ENCODE measurements at places on chromosomes 11 and 22.

GRCh38 chr22:17869285-17870096 is 95.2 kb upstream of the BID start:
- DNase-seq = no peak

- no peak for DNase-seq
Observed at GRCh38 chr11:6818967-6819366, 19.5 kb upstream of the OR6A2 start.

GRCh38 chr22:40728731-40729189 is 49.5 kb downstream of the MCHR1 start:
- no peak for DNase-seq

GRCh38 chr22:32112380-32112779 is 46.7 kb downstream of the C22orf42 start:
- no peak for DNase-seq

- no peak for DNase-seq
Observed at GRCh38 chr11:97237151-97237550, 847.3 kb downstream of the JRKL start.

GRCh38 chr11:7892059-7892699 is 38.9 kb downstream of the OR10A6 start:
- no peak for DNase-seq

- no peak for DNase-seq
Observed at GRCh38 chr11:111944139-111944538, 7.0 kb downstream of the DIXDC1 start.

DNA sequence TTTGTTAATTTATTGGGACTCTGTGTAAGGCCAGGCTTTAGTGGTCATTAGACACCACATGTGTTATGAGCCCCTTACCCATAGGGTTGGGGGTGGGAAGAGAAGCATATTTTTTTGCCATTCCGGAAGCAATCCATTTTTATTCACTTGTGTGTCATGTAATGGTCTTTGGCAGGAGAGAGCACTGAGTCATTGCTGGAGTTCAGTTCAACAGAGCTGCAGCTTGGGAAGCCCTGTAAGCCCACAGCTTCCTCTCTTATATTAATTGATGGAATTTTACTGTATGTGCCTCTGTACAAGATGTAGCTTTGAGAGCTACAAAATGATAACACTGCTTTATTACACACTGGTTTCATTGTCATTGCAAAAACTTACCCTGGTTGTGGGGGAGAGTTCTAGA is 177.3 kb upstream of the SORL1-AS1 start:
- no peak for DNase-seq

GRCh38 chr22:20299746-20300136 is 20.1 kb downstream of the DGCR6L start:
- DNase-seq = peak; percentile 9

GRCh38 chr11:86186386-86186785 is 58.2 kb upstream of the EED start:
- DNase-seq = no peak

DNA sequence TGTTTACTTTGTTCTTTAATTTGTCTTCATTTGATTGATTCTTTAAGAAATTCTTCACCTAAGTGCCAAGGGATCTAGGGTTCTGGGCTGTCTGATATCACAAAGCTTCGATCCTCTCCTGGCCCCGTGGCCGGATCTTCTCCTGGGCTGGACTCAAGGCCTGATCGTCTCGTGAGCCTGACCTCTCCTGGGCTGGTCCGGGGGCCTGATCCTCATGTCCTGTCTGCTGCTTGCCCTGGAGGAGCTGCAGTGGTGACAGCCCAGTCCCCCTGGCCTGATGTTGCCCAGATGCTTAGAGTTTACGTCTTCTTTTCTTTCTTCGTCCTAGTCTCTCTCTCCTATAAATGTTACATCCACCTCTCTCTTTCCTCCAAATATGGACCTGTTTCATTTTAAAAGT is 3.3 kb downstream of the NADSYN1 start:
- no peak for DNase-seq

DNA sequence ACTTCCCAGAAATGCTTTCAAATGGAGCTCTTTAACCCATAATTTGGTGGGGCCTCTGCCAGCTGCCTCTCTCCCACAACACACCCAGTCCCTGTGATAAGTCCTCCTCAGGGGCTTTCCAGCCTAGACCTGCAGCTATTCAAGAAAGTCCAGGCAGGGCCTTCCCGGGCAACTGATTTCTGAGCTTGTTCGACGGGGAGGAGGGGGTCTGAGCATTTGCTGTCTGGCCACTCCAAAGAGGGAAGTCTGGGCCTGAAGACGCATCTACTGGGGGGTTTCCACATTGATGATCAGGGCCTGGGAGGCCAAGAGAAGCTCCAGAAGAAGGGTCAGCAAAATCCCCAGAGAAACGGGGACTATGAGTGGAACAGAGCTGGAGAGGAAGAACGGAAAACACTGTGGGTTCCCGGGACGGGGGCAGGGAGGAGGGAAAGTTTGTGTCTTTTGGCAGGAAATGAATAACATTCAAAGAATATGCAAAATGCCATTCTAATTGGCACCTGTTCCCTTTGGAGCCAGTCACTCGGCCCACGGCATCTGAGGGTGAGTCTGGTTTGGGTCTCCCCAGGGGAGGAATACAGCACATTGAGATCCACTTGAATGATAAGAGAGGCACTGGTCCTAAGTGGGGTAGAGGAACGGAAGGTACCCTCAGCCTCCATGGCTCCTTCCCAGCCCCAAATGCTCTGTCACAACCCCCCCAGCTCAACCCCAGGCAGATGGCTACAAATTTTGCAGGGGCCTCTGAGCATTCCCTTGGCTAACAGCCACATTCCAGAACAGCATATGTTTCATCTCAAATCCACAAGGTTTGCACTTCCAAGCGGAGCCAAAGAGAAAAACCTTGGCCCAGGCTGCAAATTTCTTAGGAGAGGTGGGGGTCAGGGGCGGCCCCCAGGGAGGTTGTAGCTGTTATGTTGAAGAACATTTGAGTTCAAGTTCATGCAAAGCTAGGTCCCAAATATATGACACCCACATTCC is 72.0 kb downstream of the RPUSD4 start:
- peak; percentile 46 for DNase-seq

GRCh38 chr11:93746101-93746500 is 4.6 kb downstream of the C11orf54 start:
- no peak for DNase-seq

GRCh38 chr11:59336931-59337330 is 21.8 kb upstream of the OR5AN1 start:
- DNase-seq = no peak

GRCh38 chr11:119155733-119156492 is 7.1 kb downstream of the ABCG4 start:
- DNase-seq = no peak

DNA sequence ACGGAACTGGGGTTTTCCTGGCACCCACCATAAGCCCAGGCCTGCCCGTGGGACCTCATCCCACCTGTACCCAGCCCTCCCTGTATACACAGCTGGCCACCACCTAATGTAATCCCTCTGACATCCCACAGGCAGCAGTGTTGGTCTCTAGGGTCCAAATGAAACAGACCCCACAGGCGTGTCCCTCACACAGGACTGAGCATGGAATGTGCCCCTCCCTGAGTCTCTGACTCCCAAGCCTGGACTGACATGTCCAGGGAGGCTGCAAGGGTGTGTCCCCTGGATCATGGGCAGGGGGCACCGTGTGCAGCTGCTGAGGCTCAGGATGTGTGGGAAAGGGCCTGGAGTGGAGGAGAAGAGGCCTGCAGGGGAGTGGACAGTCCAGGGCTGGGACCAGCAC is 50.6 kb upstream of the PPARA start:
- no peak for DNase-seq

DNA sequence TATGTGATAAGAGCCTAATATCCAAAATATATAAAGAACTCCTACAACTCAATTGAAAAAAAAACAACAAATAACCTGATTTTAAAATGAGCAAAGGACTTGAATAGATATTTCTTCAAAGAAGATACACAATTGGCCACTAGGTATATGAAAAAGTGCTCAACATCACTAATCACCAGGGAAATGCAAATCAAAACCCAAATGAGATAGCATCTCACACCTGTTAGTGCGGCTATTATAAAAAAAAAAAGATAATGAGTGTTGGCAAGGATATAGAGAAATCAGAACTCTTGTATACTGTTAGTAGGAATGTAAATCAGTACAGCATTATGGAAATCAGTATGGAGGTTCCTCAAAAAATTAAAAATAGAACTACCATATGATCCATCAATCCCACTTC is 5.9 kb upstream of the SIK2 start:
- DNase-seq = no peak

GRCh38 chr11:117475716-117476530 is 148.3 kb downstream of the CEP164 start:
- DNase-seq = no peak

GRCh38 chr22:46657655-46657953 is 37.4 kb downstream of the GRAMD4 start:
- DNase-seq = no peak

DNA sequence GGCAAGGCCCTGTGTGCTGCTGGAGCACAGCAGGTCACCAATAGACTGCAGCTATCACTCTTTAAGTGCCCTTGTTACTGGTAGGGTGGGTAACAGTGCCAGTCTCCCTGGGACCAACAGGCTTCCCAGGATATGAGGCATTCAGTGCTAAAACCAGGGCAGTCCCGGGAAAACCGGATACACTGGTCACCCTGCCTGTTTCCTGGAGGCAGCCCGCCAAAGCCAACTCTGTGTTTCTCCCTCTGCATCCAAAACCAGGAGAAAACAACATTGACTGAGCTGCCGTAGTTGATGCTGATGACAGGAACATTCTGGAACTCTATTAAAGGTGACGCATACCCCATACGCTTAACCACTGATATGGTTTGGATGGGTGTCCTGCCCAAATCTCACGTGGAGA is 149.1 kb downstream of the SHANK2 start:
- no peak for DNase-seq

DNA sequence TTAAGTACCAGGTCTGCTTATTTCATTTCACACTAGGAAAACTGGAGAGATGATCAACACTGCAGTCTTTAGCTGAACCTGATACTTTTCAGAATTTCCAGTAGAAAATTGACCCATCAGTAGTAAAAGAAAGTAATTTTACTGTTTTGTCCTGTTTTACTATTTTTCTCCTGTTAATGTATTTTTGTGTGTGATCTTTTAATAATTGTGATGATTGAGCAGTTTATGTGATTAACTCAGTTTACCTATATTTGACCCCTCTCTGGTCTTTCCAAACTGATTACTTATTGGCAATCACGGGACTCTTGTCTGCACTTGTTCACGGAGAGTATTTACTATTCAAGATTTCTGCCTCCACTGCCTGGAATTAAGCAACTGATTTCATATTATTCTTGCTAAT is 546 bp upstream of the CYP2R1 start:
- DNase-seq = no peak

- DNase-seq = peak; percentile 16
Observed at GRCh38 chr11:371716-372590, 2.7 kb downstream of the B4GALNT4 start.

DNA sequence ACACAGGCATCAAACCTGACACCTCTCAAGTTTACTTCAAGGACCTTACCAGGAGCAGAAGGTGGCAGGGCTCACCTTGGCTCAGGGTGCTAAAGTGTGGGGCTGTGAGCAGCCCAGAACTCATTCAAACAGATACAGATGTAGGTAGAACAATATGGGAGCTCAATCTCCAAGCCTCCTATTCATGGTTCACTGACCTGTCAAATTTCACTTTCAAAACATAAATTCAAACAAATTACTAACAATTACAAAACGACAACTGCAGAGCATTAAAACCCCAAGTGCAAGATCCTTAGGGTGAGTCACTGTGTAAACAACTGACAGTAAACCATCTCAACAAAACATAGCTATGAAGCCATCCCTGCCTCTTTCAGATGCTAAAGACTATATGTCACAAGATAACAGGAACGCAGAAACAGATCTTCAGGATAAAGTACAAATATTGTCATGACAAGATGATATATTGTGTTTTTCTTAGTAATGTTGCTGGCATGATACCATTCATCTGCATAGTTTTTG is 303.5 kb upstream of the ANO3 start:
- DNase-seq = no peak

- no peak for DNase-seq
Observed at GRCh38 chr11:45451766-45452440, 165.8 kb upstream of the SYT13 start.

DNA sequence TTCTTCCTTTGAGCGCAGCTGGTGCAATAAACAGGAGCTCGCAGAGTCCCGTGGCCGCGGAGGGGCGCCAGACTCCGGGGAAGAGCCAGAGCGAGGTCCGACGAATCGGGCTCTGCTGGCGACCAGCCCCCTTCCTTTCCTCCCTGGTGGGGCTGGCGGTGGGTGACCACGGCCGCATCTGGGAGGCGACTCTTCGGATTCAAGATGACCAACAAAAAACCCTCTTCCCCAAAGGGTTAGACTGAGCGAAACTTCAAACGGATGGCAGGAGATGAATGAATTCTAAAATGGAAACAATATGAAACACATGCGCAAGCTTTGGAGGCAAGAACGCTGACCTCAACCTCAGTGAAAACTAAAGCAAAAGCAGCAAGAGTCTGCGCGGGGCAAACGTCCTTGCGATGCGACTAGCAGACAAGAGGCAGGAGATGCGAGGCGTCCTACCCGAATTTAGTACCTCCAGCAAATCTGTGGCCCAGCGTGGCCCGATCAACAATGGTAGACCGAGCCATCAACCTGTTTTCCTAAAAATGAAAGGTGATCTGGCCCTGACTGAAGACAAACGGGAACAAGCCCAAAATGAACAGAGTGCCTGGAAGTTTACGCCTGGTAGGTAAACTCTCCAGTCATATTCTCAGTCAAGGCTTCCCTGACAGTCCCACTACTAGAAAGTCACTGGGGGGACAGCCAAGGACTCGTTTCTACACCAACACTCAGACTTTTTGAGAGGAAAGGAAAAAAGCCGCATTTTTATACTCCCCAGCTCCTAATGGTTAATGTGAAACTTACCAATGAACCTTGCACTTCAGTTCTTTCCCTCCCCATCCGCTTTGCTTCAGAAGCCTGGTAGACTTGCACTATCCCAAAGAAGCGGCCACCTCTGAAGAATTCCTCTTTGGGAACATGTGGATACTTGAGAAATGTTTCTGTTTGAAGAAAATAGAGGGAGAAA is 11.6 kb downstream of the MMP3 start:
- no peak for DNase-seq

GRCh38 chr11:11148104-11148509 is 204.9 kb downstream of the CSNK2A3 start:
- DNase-seq = no peak

- DNase-seq = no peak
Observed at GRCh38 chr11:76824980-76825725, 35.6 kb upstream of the ACER3 start.

Measured in NCI-H1694 treated with DMSO at 0.1 percent for 48 hours (cell line).